RPMI7951 (cell line): ENCODE measurements at places on chromosomes 1 and 21. TPM values are rescaled to one million over a fixed set of nuclear protein-coding genes. Genes with fewer than 3 reads are reported as not detected.

The PLA2G2C gene
- total RNA-seq = not detected in 2 replicates

The PRRX1 gene
- total RNA-seq = 41.5 and 52.6 TPM in 2 replicates

The VTCN1 gene
- total RNA-seq = not detected in 2 replicates

The LIN28A gene
- not detected in 2 replicates for total RNA-seq

The BLZF1 gene
- total RNA-seq = 27.6 and 32.3 TPM in 2 replicates

The ZNF648 gene
- not detected in 2 replicates for total RNA-seq

The CCDC27 gene
- total RNA-seq = not detected in 2 replicates

The FAM151A gene
- not detected in 2 replicates for total RNA-seq

The STMN1 gene
- 341 and 495 TPM in 2 replicates for total RNA-seq

The SLC6A17 gene
- total RNA-seq = 1.2 and 1.8 TPM in 2 replicates

The PRKAA2 gene
- total RNA-seq = 0.84 and 0.88 TPM in 2 replicates

The RPE65 gene
- not detected in 2 replicates for total RNA-seq

The NBL1 gene
- 221 and 222 TPM in 2 replicates for total RNA-seq

DNA sequence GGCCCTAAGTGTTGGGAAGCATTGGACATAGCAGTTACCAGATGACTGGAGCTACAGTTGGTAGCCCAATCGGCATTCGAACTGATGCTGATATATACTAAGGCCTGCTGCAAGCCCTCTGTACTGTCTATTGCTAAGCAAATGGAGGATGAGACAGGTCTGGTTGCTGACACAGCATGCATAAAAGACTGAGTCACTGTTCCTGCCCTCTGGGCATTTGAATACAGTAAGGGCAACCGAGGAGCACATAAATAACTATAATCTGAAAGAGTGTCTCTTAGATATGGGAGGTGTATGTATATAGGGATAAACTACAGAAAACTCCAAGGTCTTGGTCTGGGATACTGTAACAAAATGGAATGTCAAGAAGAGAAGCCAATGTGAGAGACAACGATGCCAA, 16.8 kb upstream of the MARK1 start:
- DNase-seq = peak; percentile 83

DNA sequence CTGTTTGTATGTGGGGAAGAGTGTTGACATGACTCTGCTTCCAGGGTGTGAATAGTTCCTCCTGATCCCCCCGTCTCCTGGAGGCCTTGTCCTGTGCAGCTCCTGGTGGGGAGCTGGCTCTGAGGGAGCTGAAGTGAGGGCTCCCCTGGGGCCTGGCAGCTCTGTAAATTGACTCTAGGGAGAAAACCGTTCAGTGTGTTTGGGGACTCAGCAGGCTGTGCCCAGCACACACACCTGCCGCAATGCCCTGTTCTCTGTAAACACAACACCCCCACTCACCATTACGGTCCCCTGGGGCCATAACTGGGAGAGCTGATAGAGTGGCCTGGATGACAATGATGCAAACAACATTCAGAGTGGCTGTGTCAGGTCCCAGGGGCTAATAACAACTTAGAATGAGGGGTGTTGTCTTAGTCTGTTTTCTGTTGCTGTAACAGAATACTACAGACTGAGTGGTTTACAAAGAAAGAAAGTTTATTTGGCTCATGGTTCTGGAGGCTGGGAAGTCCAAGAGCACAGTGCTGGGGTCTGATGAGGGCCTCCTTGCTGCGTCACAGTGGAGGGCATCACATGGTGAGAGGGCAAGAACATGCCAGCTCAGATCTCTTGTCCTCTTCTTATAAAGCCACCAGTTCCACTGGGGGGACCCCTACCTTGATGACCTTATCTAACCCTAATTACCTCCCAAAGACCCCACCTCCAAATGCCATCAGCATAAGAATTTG, 15.3 kb downstream of the ADORA1 start:
- no peak for DNase-seq

- DNase-seq = peak; percentile 26
These were observed 87.9 kb upstream of the LMO4 start for GRCh38 chr1:87240661-87241285.

- DNase-seq = no peak
These were observed 38.6 kb upstream of the RALGPS2 start for GRCh38 chr1:178686407-178686806.

DNA sequence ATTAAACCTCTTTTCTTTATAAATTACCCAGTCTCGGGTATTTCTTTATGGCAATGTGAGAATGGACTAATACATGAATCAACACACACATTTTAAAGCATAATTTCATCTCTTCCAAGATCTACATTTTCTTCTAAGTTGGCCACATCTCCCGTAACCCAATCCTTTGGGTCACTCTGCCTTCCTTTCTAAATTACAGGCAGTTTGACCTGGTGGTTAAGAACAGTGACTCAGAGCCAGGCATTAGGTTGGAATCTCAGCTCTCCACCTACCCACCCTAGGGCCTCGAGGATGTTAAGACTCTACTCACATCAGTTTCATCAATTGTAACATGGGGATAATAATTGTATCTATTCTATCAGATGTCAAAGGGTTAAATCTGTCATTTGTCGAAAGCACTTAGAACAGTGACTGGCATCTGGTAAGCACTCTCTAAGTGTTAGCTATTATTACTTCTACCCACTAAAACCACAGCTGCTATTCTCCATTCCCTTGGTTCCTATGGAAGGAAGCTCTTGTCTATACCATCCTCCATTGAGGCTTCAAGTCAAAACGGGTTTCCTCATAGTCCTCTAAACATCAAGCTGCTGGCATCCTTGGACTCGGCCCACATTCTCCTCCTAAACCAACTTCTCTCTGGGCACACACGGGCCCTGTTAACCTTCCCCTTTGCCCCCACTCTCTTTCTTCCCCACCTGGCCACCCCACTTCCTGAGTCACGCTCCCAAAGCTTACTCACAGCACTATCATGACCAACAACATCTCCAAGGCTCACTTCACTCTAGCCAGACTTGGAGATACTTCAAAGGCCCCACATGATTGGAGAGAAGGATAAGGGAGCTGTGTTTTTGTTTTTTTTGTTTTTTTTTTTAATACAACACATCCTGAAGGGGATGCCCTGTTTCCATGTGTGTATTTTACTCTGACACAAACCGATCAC, 116.9 kb downstream of the TGFBR3 start:
- peak; percentile 61 for DNase-seq

GRCh38 chr21:34567604-34568155, 47.2 kb downstream of the RCAN1 start:
- no peak for DNase-seq

GRCh38 chr1:201171063-201172036, 17.1 kb upstream of the TMEM9 start:
- DNase-seq = peak; percentile 12

- DNase-seq = no peak
These were observed 6.6 kb upstream of the RUNX3 start for GRCh38 chr1:24936684-24937083.

- DNase-seq = no peak
These were observed 636 bp downstream of the WARS2 start for GRCh38 chr1:119139857-119140176.

- no peak for DNase-seq
These were observed 9.8 kb upstream of the PLCH2 start for GRCh38 chr1:2466270-2466665.

GRCh38 chr1:51819810-51820209, 58.7 kb downstream of the NRDC start:
- no peak for DNase-seq

- DNase-seq = no peak
These were observed 6.7 kb downstream of the DR1 start for GRCh38 chr1:93352376-93352775.

GRCh38 chr1:224718470-224719053, 102.4 kb downstream of the CNIH3 start:
- DNase-seq = no peak

DNA sequence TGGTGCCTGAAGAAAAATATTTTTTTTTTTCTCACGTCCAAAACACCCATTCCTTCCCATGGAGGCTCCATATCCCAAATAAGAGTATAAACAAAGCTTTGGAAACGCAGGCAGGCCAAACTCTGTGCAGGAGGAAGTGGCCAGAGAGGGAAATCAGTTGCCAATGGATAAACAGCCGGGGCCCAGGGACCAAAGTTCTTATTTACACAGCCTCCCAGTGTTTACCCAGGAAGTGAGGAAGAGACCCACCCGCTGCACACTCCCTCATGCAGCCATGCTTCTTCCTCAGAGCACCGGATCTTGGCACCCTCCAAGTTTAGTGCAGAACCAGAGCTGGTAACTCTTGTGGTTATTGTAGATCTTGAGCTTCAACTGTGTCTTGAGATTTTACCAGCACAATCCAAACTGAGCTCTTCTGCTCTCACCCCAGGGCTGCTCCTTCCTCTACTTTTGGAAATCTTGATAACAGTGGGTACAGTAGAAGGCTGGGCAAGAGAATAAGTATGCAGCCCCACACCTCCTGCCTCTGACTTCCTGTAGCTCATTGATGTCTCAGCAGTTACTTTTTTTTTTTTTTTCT, 14.2 kb downstream of the MARCKSL1 start:
- DNase-seq = no peak

DNA sequence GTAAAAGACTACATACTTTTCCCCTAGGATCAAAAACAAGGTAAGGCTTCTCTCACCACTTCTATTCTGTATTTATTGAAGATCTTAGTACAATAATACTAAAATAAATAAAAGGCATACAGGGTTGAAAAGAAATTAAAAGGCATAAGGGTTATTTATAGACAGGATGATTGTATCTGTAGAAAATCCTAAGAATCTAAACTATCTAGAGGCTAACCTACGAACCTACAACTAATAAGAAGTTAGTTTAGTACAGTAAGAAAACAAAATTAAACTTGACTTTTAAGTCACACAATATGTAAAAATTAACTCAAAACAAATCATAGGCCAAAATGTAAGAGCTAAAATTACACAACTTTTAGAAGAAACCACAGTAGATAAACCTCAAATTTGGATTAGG, 50.4 kb upstream of the ADAM30 start:
- DNase-seq = no peak

- no peak for DNase-seq
These were observed 103.4 kb downstream of the RUSC1 start for GRCh38 chr1:155424091-155424490.

GRCh38 chr1:97986041-97987005, 65.5 kb upstream of the DPYD start:
- no peak for DNase-seq

DNA sequence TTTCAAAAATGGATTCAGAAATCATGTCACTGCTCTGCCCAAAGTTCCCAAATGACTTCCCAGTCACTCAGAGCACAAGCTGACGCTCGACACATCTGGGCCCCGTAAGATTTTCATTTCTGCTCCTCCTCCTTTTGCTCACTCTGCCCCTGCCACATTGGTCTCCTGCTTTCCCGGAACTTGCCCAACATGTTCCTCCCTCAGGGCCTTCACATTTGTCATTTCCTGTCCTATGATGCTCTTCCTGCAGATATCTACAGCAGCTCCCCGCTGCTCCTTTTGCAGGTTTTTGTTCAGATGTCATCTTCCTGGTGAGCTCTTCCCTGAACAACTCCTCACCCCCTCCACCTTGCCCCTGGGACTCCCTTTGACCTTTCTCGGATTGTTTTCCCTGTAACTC, 58.5 kb upstream of the IVNS1ABP start:
- DNase-seq = peak; percentile 84

GRCh38 chr1:163162381-163162914, 40.3 kb downstream of the RGS5 start:
- DNase-seq = peak; percentile 69

GRCh38 chr1:44239331-44239960, 26.2 kb downstream of the DMAP1 start:
- DNase-seq = peak; percentile 64
